ENCODE measurements at places on chromosomes 1 and 21. TPM values are rescaled to one million over a fixed set of nuclear protein-coding genes. Genes with fewer than 3 reads are reported as not detected.

BNIPL gene
- total RNA-seq = 5.5 TPM

SPRR2F gene
- not detected for total RNA-seq

IL10 gene
- total RNA-seq = not detected

FAM177B gene
- total RNA-seq = not detected

PLPPR4 gene
- total RNA-seq = not detected

GREM2 gene
- not detected for total RNA-seq

HHIPL2 gene
- total RNA-seq = not detected

CFAP57 gene
- 1.9 TPM for total RNA-seq

UBE4B gene
- total RNA-seq = 26.2 TPM

IVL gene
- 0.43 TPM for total RNA-seq

TNFSF18 gene
- not detected for total RNA-seq

AJAP1 gene
- total RNA-seq = 2.4 TPM

SPRR2A gene
- total RNA-seq = 3.0 TPM

ASPM gene
- total RNA-seq = 1.1 TPM

ANGPTL3 gene
- not detected for total RNA-seq

CELA3B gene
- not detected for total RNA-seq

RNU1-1 gene
- under 0.01 TPM for total RNA-seq

JAM2 gene
- not detected for total RNA-seq

CCDC185 gene
- not detected for total RNA-seq

KIF26B gene
- total RNA-seq = 3.1 TPM

OR2T29 gene
- not detected for total RNA-seq

C8A gene
- total RNA-seq = not detected

USP21 gene
- 5.8 TPM for total RNA-seq

RGS5 gene
- total RNA-seq = 3.2 TPM

KCNA2 gene
- total RNA-seq = not detected

UBL4B gene
- total RNA-seq = not detected

RIIAD1 gene
- not detected for total RNA-seq

ECE1 gene
- 80.7 TPM for total RNA-seq

UMODL1 gene
- total RNA-seq = not detected

HSPA6 gene
- 24.3 TPM for total RNA-seq

ARHGAP30 gene
- total RNA-seq = 0.85 TPM

MYBPHL gene
- not detected for total RNA-seq

GJA8 gene
- total RNA-seq = not detected

All from tracheal epithelial cell (primary cell).